ENCODE measurements at places on chromosomes 6 and 20.

GRCh38 chr6:11929241-11929835 is 82.8 kb upstream of the HIVEP1 start:
- H3K36me3 ChIP-seq = no peaks in the 10 kb centered on the region
- no peak overlapping the region for H3K4me3 ChIP-seq
- no peaks in the 10 kb centered on the region for H3K27me3 ChIP-seq
- no peak for DNase-seq
- no peak overlapping the region for H3K27ac ChIP-seq

DNA sequence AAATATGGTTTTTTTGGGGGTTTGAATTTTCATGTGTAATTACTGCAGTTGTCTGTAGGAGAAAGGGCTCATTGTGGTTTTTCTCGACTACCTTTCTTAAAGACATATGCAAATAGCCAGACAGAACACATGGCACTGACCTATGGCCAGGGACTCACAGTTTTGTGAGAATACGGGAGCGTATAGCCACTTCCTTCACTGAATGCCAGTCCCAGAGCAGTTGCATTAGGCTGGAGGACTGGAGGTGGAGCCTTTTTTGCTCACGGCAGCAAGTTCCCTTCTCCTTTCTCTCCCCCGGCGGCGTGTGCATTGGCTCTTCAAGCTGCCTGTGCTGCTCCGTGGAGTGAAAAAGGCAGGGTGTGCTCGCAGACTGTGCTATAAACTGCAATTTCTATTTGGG is 114.9 kb downstream of the AKAP7 start:
- H3K27me3 ChIP-seq = no peaks in the 10 kb centered on the region
- H3K4me1 ChIP-seq = no peaks in the 10 kb centered on the region
- H3K27ac ChIP-seq = no peak overlapping the region
- H3K36me3 ChIP-seq = no peaks in the 10 kb centered on the region
- peak; percentile 79 for DNase-seq

- H3K4me1 ChIP-seq = peaks cover 3% of the 10 kb centered on the region
- no peak for DNase-seq
- H3K27me3 ChIP-seq = no peaks in the 10 kb centered on the region
- H3K27ac ChIP-seq = no peak overlapping the region
- H3K36me3 ChIP-seq = no peaks in the 10 kb centered on the region
These were observed 4.5 kb downstream of the SUN5 start for GRCh38 chr20:32999603-33000250.

DNA sequence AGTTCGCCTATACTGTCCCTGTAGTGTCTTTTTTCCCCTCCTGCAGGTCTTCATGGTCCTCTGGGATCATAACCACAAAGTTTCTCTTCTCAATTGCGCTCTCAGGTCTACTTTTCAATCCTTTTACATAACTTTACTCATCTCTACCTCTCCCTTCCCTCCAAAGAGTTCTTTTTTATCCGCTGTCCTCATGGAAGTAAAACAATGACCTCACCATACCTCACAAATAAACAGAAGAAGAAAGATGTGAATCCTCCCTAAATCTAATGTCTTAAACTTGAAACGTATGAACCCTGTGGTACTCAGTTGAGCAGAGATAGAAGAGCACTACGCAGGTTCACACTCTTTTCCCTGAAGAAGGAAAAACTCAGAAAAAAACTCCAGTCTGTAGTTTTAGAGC is 12.1 kb upstream of the HLA-DQA1 start:
- no peak overlapping the region for H3K27ac ChIP-seq
- H3K36me3 ChIP-seq = no peaks in the 10 kb centered on the region
- no peak overlapping the region for H3K4me3 ChIP-seq
- no peaks in the 10 kb centered on the region for H3K27me3 ChIP-seq
- H3K4me1 ChIP-seq = no peaks in the 10 kb centered on the region

Measured in endodermal cell (in vitro differentiated cells).